ENCODE measurements at places on chromosomes 1 and 21.

- no peak for DNase-seq
Measured at GRCh38 chr1:91876040-91876470, 9.9 kb downstream of the TGFBR3 start.

DNA sequence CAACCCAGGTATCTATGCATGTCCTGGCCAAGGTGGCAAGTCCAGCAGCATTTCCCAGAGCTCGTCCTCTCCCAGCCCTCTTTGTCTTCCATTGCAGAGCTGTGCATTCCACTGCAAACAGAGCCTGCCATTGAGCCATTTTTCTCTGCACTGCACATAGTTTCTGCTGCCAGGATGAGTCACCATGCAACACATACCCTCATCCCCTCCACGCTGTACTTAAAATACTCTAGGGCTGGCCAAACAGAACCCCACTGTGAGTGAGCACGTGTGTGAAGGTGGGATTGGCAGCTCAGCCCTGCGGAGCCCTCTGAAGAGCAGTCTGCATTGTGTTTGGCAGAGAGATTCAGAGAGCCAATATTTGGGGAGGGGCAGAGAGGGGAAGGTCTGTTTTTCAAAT lies 3.9 kb upstream of the ATP1B1 start:
- DNase-seq = peak; percentile 60

DNA sequence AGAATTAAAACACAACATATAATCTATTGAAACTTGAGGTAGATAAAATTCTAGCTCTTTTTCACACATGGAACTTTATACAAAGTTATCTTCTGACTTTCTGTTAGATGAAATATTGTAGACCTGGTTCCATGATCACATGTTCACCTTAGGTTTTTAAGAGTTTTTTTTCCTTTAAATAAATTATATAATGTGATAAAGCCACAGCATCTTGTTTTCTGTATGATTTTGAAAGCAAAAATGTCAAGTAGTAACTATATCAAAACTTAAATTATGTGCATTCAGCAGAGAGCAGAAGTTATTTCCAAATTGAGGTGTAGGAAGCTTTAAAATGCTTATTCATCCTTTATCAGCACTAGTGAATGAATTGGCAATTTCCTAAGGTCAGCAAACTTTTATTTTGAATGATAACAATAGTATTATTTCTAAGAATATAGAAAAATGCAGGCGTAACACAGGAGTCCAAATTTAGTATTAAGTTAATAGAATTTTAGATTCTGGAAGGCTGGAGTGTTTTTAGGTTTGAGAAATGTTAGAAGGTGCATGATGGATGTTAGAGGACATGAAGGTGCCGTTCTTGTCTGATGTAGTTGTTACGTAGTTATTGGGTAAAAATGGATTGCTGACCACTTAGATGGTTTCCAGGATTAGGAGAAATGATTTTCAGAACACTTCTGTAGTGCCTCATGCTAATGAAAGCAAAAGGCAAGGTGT lies 17.5 kb downstream of the BACH1 start:
- no peak for DNase-seq

DNA sequence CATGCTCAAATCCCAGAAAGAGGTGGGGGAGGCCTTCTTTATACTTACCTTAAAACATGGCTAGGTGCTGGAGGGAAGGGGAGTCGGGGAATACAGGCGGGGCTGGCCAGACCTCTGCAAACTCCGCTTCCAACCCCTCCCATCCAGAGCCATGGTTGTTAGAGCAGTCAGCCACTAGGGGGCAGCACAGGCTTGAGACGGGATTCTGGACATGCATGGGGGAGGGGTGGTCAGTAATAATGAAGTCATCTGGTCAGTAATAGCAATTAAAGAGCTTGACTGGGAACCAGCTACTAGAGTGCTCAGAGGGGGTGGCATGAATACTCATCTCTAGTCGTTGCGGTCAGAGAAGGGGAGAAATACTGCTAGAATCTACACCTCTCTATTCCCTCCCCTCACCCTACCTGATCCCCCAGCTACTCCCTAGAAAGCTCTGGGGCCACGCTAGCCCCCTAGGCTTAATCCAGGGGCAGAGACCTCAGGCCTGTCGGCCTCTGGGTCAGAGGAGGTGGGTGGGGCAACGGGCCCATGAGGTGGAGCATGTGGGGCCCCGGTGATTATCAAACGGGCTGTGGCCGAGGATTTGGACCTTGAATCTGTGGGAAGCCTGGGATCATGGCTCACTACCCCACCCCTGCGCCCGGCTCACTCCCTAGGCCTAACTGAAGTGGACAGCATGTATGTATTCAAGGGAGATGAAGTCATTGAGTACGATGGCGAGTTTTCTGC lies 2.9 kb downstream of the CASQ1 start:
- peak; percentile 54 for DNase-seq

GRCh38 chr1:48027533-48027835 lies 30.3 kb upstream of the TRABD2B start:
- DNase-seq = no peak

- no peak for DNase-seq
Measured at GRCh38 chr1:17014671-17015567, 3.2 kb upstream of the ATP13A2 start.

- no peak for DNase-seq
Measured at GRCh38 chr1:14715802-14716201, 117.3 kb downstream of the KAZN start.

GRCh38 chr1:197774466-197775281 lies 606 bp downstream of the DENND1B start:
- DNase-seq = peak; percentile 64

- no peak for DNase-seq
Measured at GRCh38 chr1:164671323-164671965, 112.5 kb downstream of the PBX1 start.

DNA sequence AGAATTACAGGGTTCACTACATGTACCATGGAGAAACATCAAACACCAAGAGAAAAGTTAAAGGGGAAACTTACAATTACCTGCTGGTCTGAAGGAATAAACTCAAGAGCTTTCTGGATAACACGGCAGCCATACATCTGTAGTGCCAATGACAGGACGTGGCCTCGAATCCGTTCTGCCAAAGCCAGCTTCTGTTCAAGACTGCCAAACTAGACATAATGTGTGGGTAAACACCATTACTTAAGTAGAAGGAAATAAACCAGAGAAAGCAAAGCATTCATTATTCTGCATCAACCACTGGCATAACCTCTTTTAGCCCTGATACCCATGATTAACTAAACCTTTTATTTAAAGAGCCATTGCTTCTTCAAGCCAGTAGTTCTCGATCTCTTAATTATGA lies 41.5 kb upstream of the SDC3 start:
- no peak for DNase-seq

GRCh38 chr21:39670701-39671100 lies 58.0 kb downstream of the B3GALT5 start:
- no peak for DNase-seq

DNA sequence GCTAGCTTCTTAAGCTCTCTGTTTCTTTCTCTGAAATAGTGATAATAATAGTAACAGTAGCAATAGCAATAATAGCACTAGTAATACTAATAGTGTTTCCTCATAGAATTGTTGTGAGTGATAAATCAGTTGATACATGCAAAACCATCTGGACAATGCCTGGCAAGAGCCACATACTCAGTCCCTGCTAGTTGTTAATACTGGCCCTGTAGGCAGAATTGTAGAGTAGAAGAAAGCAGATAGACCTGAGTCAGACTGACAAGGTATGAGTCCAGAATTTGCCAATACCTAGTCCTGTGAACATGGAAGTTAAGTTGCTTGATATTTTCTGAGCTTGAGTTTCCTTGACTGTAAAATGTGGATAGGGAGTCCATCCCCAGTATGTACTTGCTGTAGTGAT lies 171.9 kb downstream of the C1orf21 start:
- DNase-seq = no peak

DNA sequence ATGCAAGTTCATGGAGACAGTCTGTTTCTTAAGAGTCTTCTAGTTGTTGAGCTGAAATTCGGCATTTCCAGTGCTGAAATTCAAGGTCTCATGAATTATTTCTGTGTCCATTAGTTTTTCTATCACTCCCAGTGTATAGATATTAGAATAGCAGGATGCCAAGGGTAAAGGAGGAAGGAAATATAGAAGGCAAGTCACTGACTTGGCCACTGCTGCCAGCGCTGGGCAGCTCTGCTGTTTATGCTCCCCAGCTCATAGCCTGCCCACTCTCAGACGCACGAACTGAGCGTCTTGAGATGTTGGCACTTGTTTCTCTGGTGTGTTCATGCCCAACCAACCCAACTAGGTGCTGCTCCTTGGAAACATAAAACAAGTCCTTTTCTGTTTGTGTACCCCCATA lies 110.1 kb downstream of the SLC45A1 start:
- DNase-seq = no peak

GRCh38 chr21:44532712-44533111 lies 7.3 kb downstream of the KRTAP10-1 start:
- no peak for DNase-seq

GRCh38 chr1:226864311-226864710 lies 6.1 kb upstream of the PSEN2 start:
- DNase-seq = no peak

DNA sequence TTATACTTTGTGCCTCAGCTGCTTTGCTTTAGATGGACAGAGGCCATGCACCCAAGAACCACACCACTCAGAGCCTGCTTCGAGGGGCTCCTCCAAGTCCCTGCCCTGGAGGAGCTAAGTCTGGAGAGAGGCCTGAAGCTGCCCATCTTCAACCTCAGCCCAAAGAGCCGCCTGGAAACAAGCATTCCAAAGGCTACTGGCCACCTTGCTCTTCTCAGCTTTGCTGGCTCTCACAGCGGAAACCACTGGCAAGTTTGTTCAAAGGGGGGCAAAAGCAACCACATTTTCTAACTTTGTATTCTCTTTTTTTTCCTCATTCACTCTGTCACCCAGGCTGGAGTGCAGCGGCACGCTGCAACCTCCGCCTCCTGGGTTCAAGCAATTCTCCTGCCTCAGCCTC lies 23.2 kb downstream of the VPS26C start:
- DNase-seq = no peak

- no peak for DNase-seq
Measured at GRCh38 chr1:192159781-192160180, 1.5 kb downstream of the RGS18 start.

GRCh38 chr1:167520711-167521206 lies 2.4 kb upstream of the CD247 start:
- no peak for DNase-seq

GRCh38 chr1:167842872-167843271 lies 71.1 kb downstream of the ADCY10 start:
- no peak for DNase-seq

DNA sequence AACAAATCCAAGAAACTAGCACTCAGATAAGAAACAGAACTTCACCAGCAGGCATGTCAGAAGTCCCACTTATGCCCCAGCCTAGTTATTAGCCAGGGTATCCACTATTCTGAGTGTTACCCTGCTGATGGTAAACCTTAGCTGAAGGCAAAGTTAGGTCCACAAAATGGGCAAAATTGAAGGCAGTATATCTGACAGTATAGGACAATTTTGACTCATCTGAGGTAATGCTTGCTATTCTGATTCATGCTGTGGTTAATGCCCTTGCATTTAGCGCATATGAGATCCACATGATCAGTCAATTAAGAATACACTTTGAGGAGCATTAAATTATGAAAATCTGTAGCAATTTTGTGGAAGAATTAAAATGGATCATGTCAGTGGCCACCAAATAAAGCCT lies 15.1 kb downstream of the IFI44 start:
- DNase-seq = no peak

DNA sequence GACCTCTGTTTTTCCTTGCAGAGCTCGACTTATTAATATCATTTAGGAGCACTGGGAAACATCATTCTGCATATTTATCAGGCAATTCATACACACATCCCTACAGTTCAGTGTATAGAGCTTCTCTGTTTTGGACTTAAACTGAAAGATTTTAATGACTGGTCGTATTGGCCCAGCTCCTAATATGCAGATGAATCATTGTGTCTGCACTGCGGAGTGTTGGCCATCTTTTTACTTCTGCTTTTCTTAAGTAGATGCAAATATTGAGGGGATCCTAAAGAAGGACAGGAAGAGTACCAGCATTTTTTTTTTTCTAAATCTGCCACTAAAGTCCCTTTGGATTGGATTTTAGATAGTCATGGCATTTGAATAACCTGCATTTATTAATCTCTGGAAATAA lies 154.8 kb downstream of the BACH1 start:
- no peak for DNase-seq

DNA sequence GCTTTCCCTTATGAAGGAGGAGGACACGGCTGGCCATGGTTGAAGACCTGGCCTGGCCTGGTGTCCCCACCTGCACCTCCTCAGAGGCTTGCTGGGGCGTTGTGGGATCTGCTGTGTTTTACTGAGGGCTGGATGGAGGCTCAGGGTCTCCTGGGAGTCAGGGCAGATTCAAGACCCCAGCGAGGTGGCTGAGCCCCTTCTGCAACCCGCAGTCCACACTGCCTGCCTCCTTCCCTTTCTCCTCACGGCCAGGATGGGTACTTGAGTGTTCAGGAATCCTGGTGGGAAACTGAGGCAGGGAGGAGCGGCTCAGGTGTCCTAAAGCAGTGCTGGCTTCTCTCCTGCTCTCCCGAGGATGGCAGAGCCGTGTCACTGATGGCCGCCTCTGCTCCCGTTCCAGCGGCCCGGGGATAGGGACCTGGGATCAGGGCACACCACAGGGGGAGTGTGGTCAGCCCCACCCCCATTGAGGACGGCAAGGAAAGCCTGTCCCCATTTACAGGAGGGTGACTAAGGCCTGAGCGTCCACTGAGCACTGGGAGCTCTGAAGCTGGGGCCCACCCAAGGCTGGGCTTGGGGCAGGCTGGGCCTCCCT lies 47.5 kb downstream of the TRPM2 start:
- no peak for DNase-seq

DNA sequence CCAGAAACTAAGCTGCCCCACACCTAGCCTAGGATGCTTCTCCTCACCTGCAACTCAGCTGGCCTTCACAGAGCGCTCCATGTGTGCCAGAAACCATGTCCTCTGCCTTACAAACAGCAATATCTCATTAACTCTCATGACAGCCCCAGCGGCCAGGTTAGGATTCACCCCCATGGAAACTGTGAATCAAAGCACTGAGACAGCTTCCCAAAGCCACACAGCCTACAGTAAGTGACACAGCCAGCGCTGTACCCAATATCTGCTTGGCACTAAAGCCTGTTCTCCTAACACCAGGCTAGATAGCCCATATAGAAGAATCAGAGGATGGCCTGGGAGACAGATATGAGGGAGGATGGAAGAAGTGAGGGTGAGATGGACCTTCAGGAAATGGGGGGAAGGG lies 13.5 kb downstream of the KCNN3 start:
- DNase-seq = peak; percentile 20

- no peak for DNase-seq
Measured at GRCh38 chr1:181133969-181134418, 45.5 kb downstream of the IER5 start.

- no peak for DNase-seq
Measured at GRCh38 chr1:162248854-162249535, 127.7 kb downstream of the SPATA46 start.
